Kidney glomerular epithelial cell (primary cell): ENCODE measurements at places on chromosomes 1 and 21.
A peak's percentile ranks its signal among the peaks of the same experiment; 100 is the strongest.

DNA sequence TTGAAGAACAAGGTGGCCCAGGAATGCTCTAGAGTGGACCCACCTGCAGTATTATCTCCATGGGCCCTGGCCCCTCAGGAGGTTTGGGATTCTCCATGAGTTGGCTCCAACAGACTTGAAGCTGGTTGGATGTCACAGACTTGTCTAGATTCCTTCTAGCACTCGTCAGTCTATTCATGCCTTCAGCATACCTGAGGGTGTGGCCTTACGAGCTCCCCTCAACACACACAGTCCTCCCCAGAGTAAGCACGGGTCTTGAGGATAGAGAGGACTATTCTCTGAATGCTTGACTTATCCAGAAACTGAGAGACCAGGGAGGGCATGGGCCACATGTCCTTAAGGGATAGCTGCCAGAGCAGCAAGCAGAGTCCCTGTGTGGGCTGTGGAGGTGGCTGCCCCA lies 45.9 kb upstream of the COL6A1 start:
- DNase-seq, result no peak

- DNase-seq, result no peak
Observed at GRCh38 chr1:218351391-218352074, 6.4 kb downstream of the TGFB2 start.

DNA sequence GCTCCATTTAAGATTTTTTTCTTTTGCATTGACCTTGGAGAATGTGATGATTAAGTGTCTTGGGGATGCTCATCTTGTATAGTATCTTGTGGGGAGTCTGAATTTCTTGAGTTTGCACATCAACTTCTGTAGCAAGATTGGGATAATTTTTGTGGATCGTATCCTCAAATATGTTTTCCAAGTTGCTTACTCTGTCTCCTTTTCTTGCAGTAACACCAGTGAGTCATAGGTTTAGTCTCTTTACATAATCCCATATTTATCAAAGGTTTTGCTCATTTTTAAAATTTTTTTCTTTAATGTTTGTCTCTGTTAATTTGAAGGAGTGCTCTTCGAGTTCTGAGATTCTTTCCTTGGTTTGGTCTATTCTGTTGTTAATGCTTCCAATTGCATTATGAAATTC lies 41.7 kb upstream of the ANGPTL1 start:
- DNase-seq, result no peak

- DNase-seq, result no peak
Observed at GRCh38 chr1:156246781-156247459, 936 bp downstream of the PAQR6 start.

GRCh38 chr1:212237651-212238050 lies 47.6 kb upstream of the PPP2R5A start:
- DNase-seq, result peak; percentile 79

- DNase-seq, result no peak
Observed at GRCh38 chr1:153220606-153221303, 3.4 kb downstream of the PRR9 start.

GRCh38 chr1:154874465-154874864 lies 4.4 kb upstream of the KCNN3 start:
- DNase-seq, result no peak
